ENCODE measurements at places on chromosomes 12 and 14. TPM values are rescaled to one million over a fixed set of nuclear protein-coding genes. Genes with fewer than 3 reads are reported as not detected.

Gene FOXN4
- total RNA-seq, result 0.35 TPM

GRCh38 chr12:116483959-116484750 is 75.0 kb upstream of the MAP1LC3B2 start:
- DNase-seq, result no peak

Gene OTOGL
- 0.35 TPM for total RNA-seq

Gene LLPH
- 7.1 TPM for total RNA-seq

Gene SLC24A4
- total RNA-seq, result 0.38 TPM

GRCh38 chr12:131947482-131948027 is 2.2 kb upstream of the EP400 start:
- DNase-seq, result no peak

Gene SDR9C7
- total RNA-seq, result not detected

Gene RIPK3
- 0.16 TPM for total RNA-seq

DNA sequence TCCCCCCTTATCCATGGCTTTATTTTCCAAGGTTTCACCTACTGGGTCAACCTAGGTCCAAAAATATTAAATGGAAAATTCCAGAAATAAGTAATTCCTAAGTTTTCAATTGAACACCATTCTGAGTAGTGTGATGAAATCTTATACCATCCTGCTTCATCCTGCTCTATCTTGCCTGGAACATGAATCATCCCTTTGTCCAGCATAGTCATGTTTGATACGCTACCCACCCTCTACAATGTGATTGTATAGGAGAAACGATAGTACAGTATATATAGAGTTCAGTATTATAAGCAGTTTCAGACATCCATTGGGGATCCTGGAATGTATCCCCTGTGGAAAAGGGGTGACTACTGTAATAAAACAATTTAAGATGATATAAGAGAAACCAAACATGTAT is 62.2 kb downstream of the IFNG start:
- no peak for DNase-seq

Gene FOXG1
- 0.12 TPM for total RNA-seq

Measured in GM23338 (cell line).